ENCODE measurements at places on chromosomes 6 and 20.

GRCh38 chr6:162621246-162621645, 106.3 kb downstream of the PRKN start:
- DNase-seq, result no peak

GRCh38 chr6:148884461-148884860, 137.6 kb downstream of the UST start:
- DNase-seq, result no peak

DNA sequence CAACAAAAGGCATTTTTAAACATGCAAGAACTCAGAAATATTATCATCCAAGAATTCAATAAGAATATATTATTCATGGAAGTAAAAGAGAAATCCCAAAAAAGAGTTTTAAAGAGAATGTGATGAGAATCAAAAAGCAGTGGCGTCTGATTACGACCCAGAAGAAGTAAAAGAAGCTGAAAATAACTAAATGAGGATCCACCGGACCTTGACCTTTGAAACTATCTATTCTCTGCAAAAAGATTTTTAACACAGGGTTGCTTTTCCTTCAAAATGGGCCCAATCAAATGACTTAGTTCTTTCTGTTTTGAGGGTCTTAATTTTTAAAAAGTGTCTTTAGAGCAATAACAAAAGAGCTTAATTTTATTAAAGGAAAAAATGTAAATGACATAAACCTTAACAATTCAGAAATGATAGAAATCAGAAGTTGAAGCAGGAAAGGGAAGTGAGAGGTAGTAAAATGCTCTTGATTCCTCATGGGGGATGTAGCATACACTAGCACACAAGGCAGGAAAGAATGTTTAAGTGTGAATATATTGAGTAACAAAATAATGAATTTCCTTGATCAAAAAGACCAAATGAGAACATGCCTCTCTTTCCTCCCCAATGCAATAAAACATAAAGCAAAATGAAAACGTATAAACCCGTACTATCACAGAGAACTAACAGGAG, 223.1 kb upstream of the PRDM1 start:
- DNase-seq, result no peak

DNA sequence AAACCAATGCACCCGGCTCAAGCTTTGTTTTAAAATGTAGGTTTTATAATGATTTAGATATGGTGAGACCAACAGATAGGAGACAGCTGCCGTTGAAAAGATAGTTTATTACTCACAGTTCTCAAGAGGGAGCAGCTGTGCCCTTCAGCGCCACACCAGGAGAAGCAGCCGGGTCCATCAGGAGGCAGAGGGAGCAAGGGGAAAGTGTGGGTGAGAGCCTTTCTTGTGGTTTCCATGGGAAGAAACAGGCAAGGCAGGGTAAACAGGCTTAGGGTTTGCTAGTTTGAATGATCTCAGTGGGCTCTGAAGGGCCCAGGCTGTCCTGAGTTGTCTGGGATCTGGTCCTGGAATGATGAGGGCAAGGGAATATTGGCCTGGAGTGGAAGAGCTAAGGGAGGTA, 117.7 kb upstream of the PLCB4 start:
- no peak for DNase-seq

GRCh38 chr20:7195704-7196103, 428.2 kb downstream of the BMP2 start:
- no peak for DNase-seq

- no peak for DNase-seq
Observed at GRCh38 chr6:142030115-142030619, 102.6 kb upstream of the GJE1 start.

DNA sequence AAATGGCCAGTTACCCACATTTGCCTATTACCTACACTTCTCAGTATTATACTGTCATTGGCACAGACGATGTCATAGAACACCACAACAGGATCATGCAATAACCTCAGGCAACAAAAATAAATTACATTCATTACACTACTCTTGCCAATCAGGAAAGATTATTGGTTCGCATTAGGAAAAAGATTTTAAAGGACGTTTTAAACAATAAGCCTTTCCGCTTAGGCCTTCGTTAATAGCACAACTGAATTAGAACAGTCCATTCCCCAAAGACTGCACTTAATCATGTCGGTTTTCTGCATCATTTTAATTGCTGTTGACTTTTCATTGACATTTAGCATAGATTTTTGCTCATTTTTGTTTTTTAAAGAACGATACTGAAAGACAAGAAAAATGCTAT, 912 bp upstream of the SENP6 start:
- no peak for DNase-seq

DNA sequence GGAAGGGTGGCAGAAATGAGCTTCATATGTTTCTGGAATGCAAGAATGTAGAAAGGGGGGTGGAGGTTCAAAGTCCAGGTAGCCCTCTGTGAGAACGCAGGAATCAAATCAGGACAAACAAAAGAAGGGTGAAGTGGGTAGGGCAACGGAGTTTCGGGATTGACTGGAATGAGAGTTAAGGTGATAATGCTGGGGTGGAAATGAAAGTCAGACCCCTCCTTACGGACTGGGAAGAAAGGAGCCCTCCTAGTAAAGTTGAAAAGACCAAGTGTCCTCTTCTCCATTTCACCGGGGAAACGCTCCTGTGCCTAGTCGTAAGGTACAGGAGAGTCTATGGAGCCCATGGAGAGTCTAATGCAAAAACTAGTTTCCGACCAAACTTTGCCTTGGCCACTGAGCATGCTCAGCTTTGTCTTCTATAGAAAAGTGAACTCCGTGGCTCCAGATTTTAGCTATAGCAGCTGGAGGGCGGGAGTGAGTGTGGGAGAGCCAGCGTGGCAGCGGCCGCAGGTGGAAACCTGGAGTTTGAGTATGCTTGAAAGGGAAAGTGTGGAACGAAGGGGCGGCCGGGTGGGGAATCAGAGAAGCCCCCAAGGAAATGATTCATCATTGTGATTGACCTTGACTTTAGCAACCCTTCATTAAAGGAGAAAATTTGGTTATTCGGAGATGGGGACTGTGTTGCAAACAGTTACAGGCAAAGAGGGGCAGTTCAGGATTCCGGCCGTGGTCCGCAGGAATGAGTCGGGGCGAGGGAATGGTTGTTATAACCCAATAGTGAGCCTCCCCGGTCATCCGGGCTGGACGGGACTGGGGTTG, 1.3 kb upstream of the LRRC1 start:
- DNase-seq, result no peak

DNA sequence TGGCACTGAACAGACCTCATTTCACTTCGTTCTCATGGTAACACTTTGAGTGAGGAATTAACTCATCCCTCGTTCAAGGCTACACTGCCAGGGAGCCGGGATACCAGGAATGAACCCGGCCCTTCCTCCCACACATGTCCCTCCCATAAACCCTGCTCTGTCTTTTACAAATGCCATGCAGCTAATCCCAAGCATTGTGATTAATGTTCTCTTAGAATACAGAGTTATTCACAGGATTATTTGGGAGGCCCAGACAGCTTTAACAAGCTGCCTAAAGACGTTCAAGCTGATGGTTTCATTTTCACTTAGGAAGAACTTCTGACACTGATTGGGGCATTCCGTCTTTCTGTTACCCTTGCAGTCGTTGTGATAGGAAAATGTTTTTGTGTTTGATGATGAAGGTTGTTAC, 42.5 kb upstream of the CD83 start:
- DNase-seq, result no peak

- no peak for DNase-seq
Observed at GRCh38 chr6:40321616-40322015, 265.5 kb downstream of the LRFN2 start.

DNA sequence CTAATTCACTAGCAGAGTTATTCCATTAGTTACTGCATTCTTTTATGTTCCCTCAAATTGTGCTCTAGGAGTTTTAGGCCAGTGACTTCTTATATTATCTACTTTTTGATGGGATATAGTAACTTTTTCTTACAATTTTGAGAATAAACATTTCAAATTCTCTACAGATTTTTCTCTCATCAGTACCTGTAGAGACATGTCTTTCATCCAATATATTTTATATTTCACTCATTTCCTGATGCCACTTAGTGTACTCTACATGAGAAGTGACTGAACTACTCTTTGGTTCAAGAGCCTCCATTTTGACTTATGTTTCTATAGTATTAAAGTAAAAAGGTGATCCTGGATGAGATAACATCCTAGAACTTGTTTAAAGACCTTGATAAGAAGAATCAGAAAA, 108.5 kb downstream of the ELOVL4 start:
- no peak for DNase-seq

GRCh38 chr6:61841958-61842357, 444.1 kb downstream of the KHDRBS2 start:
- no peak for DNase-seq

DNA sequence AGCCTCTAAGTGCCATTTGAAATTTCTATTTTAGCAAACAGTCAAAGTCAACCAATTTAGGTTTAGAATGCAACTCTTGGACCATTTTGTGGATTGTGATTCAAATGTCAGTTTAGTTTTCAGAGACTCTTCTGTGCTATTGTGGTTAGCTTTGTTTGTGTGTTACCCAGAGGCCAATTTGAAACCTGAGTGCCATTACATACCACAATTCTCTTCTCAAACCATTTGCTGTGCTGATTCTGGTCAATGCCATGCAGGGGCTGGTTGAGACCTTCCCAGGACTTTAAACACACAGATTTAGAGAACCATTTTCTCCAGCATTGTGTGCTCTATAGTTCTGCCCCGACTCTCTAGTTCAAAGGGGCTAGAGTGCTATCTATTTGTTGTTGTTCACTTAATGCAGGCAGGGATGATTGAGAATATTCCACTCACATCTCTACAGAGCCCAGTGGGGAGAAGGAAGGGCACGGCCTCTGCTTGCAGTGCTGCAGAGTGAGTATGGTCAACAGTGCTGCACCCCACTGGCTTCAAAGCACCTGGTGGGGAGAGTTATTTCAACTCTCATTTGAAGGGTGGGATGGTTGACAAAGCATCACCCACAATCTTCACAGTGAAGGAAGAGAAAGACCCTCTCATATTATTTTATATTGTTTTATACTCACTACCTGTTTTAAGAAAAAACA, 738.2 kb downstream of the COL12A1 start:
- DNase-seq, result no peak

- DNase-seq, result no peak
Observed at GRCh38 chr6:160634706-160635105, 29.4 kb downstream of the LPA start.

DNA sequence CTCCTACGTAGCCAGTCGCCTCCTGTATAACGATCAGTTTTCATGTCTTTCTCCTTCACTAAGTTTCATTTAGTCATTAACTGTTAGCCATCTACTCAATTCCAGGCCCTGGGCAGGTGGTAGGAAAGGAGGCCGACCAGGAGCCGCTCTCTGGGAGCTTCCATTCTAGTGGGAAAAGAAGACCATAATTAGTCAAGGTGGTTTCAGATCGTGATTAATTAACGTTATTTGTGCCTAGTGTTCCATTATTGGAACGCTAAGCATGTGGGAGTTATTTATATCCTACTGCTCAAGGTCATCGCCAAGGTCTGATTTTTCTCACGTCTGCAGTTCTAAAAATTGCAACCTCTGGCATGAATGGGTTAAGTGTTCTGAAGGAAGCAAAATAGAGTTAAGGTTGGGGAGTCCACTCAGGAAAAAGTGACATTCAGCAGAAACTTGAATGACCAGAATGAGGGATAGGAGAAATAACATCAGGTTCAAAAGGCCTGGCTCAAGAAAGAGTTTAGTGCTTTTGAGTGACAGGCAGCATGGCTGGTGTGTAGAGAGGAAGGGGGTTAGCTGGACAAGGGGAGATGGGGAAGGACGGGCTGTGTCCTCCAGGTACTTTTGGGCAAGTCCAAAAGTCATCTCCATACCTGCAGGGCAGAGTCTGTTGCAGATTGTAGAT, 812 bp downstream of the SLC9A8 start:
- DNase-seq, result no peak

GRCh38 chr20:10921491-10922010, 247.8 kb upstream of the JAG1 start:
- no peak for DNase-seq

- DNase-seq, result no peak
Observed at GRCh38 chr6:28282926-28283325, 1.6 kb downstream of the PGBD1 start.

DNA sequence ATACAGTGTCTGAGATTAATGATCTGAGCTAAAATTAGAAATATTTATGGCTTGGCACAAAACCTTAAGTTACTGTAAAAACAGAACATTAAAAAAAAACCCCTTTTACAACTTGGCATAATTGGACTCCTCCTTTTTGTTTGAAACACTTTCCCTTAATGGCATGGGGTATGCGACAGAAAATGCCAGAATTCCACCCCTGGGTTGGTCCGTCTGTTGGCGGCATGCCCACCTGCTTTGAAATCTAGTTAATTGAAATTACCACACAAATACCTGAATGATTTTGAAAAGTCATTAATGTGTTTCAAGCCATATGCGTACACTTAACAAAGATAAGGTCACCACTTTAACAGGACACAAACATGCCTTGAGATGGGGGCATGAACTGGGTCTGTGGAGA, 175.1 kb upstream of the FOXQ1 start:
- DNase-seq, result no peak

DNA sequence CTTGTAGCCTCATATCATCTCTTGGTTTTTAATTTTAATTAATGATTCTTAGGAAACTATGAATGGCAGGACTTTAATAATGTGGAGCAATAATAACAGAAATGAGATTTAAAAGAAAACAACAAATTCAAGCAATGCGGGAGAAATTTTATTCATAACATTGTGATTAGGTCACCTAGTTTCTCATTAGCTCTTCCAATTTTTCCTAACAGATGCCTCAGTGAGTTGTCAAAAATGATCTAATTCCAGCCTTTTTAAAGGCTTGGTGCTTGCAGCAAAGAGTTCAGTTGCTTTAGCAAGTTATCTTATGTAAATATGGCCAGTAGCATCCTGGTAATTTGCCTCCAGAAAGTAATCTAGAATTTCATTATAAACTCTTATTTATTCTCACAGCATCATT, 20.4 kb downstream of the PDE7B start:
- no peak for DNase-seq

- no peak for DNase-seq
Observed at GRCh38 chr6:110652520-110652919, 162.7 kb downstream of the CDK19 start.

DNA sequence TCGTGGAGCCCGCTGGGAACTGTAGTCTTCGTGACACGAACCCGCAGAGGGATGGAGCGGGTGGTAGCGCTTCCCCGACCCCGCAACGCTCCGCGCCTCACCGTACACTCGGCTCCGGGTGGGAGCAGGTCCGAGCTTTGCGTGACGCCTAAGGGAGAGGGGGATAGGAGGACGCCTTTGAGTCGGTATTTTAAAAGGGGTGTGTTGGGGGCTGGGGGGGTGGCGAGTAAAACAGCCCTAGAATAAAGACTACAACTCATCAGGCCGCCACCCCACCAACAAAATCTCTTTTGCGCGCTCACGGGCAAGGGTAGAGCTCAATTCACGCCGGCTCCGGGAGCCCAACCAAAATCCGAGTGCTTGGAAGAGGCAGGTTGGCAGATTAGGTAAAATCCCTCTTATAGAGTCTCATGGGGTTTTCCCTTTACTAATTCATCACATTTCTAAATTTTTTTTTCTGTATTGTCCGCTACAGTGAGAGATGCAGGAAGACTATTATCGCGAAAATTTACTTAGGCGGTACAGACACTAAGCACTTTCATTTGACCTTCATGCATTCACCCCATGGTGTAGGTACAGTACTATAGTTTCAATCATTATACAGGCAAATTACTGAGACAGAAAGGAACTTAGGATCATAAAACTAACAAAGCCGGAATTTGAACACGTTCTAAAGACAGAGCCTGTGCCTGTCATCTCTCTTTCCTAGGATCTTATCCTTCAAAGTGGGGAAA, 706 bp upstream of the SNX14 start:
- DNase-seq, result no peak

All from NCI-H2081 treated with DMSO at 0.1 percent for 48 hours (cell line).